ENCODE measurements at places on chromosomes 4 and X.

DNA sequence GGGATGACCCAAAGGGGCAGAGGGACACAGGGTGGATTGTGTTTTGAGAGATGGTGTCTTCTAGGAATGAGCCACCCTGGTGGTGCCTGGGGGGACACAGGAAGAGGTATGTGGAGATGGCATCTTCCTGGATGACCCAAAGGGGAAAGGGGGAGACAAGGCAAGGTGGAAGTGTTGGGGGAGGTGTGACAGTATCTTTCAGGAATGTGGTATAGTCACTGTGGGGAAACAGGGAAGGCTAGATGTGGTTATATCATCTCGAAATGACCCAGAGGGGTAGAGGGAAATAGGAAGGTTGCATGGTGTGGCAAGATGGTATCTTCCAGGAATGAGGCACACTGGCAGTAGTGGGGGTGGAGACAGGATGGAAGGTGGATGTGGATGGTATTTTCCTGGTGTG, 62.9 kb downstream of the MAOA start:
- DNase-seq, result no peak

DNA sequence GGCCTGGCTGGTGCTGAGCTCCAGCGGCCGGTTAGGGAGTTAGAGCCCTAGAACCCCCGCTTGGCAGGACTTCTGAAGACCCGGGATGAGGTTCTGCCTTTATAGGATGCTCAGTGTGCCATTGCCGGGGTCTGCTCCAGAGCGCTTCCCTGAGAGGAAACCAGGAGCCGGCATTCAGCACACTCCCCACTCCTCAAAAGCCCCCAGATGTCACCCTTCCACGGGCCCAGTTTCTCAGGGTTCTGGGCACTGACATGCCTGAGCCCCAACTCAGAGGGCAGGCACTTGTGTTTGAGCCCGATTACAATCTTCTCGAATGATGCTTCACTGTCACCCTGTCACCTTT, 6.5 kb downstream of the NKX3-2 start:
- no peak for DNase-seq

- no peak for DNase-seq
Measured at GRCh38 chr4:11542952-11543351, 114.3 kb upstream of the HS3ST1 start.

DNA sequence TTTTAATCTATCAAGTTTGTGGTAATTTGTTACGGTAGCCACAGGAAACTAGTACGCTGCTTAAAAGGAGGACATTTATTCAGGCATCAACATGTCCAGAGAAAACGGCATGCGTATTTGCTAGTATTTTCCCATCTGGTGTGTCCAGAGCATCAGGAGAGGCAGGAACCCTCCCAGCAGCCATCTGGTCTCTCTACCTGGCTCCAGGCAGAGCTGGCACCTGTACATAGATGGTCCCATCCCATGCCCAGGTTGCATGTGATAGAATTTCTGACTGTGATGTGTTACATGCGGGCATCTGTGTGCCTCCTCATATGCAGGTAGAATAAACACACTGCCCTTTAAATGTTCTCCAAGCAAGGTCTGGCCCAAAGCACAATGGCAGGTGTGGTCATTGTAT, 57.9 kb upstream of the PAGE1 start:
- no peak for DNase-seq

GRCh38 chr4:134422776-134423175, 221.2 kb upstream of the PABPC4L start:
- DNase-seq, result no peak

DNA sequence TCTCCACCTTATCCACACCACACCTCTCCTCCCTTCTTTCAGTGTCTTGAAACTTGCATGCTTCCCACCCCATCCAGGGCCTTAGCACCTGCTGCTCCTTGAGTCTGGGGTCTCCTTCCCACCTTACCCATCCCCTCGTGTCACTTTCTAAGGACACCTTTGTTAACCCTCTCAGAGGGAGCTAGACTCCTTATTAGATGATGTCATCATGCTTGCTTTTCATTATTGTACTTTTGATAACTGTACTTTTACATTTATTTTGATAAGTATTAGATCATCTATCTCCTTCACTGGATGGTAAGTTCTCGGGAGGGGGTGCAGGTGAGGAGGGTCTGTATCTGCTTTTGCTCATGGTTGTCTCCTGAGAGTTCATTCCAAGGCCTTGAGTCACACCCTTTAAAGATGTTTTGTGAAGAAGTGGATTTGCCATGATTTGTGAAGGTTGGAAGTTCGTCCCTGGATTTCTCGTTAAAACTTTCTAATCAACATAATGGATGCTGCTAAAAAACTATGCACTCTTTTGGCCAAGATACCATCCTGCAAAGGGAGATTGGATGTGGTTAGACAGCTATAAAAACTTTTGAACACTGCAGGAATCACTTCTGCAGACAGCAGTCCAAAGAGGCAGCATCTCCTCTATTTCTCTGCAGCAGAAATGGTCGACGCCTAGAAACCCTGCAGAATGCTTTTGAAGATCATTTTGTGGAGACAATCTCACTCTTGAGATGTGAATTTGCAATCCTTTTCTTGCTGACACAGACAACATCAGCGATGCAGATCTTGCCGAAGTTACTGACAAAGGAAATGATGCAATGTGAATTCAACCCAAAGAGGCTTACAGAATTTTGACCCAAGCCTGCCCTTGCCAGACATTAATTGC, 69.6 kb downstream of the ENPP6 start:
- no peak for DNase-seq

DNA sequence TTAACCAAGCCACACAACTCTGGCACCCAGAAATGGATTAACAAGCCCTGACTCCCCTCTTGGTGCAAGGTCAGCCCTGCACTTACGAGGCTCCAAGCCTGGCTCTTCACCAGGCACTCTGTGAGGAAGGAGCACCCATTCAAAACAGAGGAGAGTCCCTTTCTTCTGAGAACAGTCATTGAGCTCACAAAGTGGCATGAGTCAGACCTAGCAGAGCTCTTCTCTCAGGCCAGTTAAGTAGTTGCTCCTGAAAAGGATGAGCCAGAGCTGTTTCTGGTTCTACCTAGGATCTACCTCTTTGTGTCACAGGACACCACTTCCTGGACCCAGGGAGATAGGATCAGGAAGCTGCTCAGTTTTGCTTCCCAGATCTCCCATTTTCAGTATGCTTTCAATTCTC, 48.2 kb downstream of the EVC2 start:
- no peak for DNase-seq

- DNase-seq, result no peak
Measured at GRCh38 chr4:78356251-78356786, 195.3 kb upstream of the ANXA3 start.

Measured in HuH-7.5 (cell line).